NCI-H1417 treated with DMSO at 0.1 percent for 48 hours (cell line): ENCODE measurements at places on chromosomes 7 and 10.

DNA sequence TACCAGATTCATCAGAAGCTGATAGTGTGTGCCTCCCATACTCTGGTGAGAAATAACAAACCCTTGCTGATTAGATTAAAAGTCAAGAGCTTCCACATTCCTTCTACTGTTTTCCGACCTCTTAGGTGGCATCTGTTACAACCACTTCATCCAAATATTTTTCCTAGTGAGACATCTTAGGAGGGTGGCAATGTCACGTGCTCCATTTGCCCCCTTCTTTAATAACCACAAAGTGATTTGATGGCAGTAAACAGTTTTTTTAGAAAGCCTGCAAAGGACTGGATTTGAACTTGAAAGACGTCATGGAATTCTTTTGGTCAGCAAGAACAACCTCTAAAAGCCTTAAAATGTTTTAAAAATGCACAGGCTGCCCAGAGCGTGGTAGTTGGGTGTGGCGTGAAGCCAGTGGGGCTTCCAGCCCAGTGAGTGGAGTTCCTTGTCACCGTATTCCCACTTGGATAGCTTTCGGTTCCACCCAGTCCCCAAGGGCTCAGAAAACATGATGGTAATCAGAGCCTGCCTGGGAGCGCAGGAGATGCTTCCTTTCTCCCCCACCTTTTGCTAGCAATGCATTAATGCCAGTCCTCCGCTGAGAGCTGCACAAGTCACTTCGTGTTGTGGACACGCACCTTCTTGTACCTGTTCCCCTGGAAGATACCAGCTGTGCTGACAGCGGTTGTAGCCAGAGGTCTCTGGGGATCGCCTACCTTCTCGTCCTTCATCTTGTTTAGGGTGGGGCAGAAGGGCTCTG, 256.4 kb downstream of the KIAA1217 start:
- no peak for DNase-seq

DNA sequence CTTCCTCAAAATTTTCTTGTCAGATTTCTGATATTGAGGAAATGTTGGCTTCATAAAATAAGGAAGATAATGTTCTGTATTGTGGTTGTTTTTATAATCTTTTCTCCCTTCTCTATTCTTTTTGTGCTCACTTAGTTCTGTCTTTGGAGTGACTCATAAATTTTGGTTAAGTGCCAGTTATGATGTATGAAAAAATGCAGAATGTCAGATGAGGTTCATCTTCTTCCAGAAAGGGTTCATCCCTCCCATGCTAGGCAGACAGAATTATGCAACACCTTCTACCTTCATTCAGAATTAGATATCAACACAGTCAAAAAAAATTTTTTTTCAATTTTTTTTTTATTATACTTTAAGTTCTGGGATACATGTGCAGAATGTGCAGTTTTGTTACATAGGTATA, 36.6 kb upstream of the CYP2C19 start:
- DNase-seq: no peak

GRCh38 chr7:105046414-105046813, 32.4 kb downstream of the KMT2E start:
- no peak for DNase-seq

- DNase-seq: no peak
Measured at GRCh38 chr7:37705976-37706375, 22.4 kb downstream of the GPR141 start.

GRCh38 chr10:75754096-75754831, 322.8 kb downstream of the LRMDA start:
- DNase-seq: no peak

- DNase-seq: no peak
Measured at GRCh38 chr10:50605269-50605950, 18.3 kb downstream of the SGMS1 start.

GRCh38 chr7:116988363-116988989, 35.2 kb downstream of the ST7 start:
- no peak for DNase-seq

DNA sequence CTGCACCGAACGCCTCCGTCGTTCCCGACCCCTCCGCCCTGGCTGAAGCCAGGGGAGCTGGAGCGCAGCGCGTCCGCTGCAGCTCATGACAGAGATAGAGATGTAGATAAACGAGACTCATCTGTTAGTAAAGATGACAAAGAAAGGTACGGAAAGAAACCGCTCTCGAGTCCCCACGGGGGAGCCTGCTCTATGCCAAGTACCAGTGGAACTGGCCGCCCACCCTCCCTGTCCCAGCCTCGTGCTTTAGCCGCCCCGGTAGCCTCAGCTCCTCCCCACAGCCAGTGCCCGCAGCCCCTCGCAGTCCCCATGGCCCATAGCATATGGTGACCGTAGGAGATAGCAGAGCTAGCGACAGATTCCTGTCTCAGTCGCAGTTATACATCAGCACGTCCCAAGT, 344.7 kb upstream of the GALNT17 start:
- no peak for DNase-seq

- DNase-seq: no peak
Measured at GRCh38 chr10:51171946-51172345, 97.7 kb downstream of the PRKG1 start.

DNA sequence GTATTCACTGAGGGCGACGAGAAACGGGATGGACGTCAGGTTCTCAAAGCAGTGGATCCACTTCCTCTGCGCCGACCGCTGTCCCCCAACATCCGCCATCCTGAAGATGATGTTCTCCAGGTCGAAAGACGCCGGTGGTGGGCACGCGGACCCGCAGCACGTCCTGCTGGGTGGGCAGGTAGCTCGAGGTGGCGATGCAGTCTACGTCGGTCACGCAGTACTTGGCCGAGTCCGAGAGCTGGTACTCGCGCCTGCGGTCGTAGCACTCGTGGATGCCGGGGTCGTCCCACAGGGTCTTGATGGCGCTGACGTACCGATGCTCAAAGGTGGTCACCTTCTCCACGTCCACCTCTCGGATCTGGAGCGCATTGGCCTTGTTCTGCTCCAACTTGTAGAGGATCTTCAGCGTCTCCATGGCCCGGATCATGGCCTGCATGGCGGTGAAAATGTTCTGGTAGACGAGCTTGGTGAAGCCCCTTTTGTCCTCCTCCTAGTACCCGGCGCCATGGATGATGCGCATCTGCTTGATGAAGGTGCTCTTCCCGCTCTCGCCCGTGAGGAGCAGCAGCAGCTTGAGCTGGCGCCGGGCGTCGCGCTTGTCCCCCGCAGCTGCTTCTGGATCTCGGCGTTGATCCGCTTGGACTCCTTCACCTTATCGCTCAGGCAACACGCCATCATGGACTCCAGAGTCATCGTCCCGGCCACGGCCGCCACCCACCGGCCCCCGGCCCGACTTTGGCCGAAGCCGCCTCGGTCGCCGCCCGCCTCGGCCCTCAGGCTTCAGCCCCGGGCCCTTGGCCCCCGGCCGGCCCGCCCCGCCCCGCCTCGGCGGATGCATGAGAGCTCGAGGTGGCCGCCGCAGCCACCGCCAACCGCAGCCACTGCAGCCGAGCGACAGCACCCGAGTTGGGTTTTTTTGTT, 122.9 kb upstream of the KCTD7 start:
- DNase-seq: no peak

- DNase-seq: no peak
Measured at GRCh38 chr7:18724318-18724717, 228.8 kb downstream of the HDAC9 start.

GRCh38 chr10:70455213-70455630, 13.7 kb upstream of the NODAL start:
- no peak for DNase-seq

GRCh38 chr10:25047591-25048301, 31.3 kb downstream of the THNSL1 start:
- no peak for DNase-seq

- no peak for DNase-seq
Measured at GRCh38 chr7:64102656-64103400, 57.6 kb downstream of the ZNF727 start.

- DNase-seq: no peak
Measured at GRCh38 chr7:47191876-47192291, 390.0 kb downstream of the TNS3 start.

DNA sequence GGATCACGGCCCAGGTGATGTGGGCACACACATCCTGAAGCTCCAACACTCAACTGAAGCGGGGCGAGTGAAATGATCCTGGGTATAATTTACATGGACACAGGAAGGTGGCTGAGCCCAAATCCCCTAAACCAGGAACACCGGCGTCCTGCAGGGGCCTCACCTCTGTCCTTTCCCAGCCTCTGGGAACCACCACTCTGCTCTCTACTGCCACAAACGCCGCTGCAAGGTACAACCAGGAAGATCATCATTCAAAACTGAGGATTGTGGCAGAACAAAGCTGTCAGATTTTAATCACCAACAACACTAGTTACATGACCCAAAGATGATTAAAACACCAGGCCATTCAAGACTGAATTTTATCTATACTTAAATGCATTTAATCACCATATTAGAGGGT, 104.0 kb downstream of the DIP2C start:
- DNase-seq: no peak

- DNase-seq: no peak
Measured at GRCh38 chr7:100602889-100603725, 944 bp downstream of the PCOLCE start.

- no peak for DNase-seq
Measured at GRCh38 chr10:58027426-58027825, 240.3 kb downstream of the IPMK start.

DNA sequence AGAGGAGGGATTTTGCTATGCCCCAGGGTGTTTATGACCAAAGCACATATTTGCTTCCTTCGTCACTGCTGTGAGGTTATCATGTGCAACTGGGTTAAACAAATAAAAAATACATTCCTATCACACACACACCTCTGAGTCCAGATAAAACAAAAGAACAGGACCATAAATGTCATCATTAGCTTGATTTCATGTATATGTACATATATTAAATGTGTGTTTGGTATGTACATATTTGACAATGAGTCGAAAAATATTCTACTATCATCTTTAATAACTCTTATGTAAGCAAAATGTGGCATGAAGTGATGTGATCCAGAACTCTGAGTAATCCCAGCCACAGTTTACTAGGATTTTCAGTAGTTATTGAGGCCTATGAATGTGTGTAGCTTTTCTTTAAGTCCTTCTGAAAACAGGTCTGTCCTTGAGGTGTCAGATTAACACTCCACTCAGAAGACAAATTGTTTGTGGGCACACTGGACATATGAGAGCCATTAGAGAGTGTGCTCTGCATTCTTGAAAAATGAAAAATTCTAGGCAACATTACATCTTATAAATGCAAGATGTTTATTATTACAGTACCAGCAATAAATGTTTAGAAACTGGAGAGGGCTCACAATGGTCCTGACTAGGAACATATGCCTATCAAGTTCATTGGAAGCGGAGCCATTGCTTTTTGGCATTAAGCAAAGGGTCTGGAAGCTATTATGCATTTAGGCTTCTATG, 335.1 kb upstream of the SEMA3A start:
- peak; percentile 25 for DNase-seq

DNA sequence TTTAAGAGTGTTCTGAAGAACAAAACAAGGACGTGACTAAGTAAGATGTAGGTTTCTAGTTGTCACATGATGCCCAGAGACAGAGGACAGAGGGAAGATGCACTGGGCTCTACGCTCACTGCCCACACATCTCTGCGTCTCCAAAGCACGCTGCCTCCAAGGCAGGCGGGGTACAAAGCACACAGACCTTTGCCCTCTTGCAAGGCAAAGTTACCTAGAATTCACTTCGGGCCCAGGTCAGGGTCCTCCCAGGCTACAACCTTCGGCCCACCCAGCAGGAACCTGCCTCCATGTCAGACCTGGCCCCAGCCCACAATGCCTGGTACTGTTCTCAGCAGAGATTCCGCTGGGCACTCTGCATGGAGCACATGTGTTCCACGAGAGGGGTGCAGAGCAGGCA, 26.5 kb downstream of the GRB10 start:
- no peak for DNase-seq

DNA sequence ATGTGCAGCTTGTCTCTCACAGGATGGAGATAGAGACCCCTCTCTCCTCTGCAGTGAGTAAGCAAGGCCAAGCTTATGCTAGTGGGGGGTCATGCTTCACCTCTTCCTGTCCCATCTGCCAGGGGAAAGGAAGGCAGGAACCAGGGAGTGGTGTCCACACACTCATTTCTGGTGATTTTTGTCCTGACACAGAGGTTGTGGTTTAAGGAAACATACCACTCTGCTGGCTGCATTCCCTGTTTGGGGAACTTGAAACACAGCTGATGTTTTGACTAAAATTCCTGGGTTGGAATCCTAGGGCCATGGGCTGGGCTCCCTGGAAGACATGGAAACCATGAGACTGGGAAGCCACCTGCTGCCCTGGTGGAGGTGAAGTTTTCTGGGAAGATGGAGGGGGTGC, 21.4 kb downstream of the C10orf120 start:
- DNase-seq: no peak

GRCh38 chr10:56698506-56698905, 337.4 kb upstream of the ZWINT start:
- DNase-seq: no peak

DNA sequence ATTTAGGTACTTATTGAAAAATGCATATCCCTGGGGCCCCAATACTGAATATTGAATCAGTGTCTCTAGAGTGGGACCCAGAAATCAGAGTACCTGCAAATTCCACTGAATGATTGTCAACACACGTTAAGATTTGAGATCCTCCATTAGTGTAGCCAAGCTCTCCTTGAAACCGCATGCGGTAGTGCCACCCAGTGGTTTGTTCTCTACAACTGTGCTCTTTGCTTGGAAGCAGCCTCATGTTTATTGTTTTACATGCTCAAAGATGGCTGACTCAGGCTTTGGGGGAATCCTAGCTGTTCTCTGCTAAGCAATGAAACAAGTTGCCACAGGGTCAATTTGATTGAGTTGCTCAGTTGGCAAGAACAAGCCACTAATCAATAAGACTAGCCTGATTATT, 340.2 kb upstream of the CELF2 start:
- no peak for DNase-seq

GRCh38 chr10:62433901-62434300, 59.7 kb downstream of the ZNF365 start:
- no peak for DNase-seq

DNA sequence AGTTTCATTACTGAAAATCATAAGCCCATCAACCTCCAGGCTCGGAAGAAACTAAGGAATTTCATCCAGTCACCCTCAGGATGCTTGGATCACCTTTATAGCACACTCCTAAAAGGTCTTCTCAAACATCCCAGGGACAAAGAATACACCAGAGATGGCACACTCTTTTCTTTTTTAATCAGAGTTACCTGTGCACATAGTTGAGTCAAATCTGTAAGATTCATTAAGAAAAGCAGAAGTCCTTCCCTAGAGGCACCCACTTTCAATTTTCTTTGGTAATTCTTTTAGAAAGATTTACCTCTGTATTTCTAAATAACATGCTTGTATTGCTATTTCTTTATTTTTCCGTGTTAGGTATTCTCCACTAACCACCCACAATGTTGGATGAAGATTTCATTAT, 50.6 kb upstream of the IL6 start:
- DNase-seq: no peak

- DNase-seq: no peak
Measured at GRCh38 chr7:26592011-26592410, 272.4 kb downstream of the SKAP2 start.

- no peak for DNase-seq
Measured at GRCh38 chr7:116501425-116502167, 2.1 kb downstream of the CAV2 start.
